ENCODE measurements at places on chromosomes 5 and 9.

DNA sequence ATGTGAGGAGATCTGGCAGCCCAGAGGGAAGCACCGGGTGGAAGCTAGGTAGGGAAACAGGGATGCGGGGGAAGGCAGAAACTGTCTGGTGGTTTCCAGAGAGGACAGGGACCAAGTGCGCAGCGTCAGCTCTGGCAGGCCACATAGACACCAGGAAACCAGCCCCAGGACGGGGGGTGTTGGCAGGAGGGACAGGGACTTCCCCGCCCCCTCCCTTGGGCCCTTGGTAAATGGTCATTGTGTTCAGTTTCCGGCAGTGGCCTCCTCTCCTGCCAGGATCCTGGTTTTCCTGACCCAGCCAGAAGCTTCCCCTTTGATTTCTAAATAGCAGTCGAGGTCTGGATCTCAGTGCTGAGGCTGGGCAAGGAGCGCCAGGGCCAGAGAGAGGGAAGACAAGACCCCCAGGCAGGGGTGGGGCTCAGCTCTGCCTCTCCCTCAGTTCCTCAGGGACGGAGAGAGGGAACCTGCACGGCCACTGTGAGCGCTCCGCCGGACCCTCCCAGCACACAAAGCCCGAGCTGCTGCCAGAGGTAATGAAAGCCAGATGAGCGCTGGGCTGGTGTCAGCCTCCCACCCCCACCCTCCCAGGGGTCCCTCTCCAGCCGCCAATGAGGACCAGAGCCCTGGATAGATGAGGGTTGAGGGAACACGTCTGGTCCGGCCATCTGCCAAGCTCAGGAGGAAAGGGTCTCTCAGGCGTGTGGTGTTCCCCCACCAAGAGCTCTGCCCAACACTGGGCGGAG is 1.8 kb downstream of the RALGDS start:
- no peak for DNase-seq

- DNase-seq = no peak
These were observed 29.1 kb upstream of the NEURL1B start for GRCh38 chr5:172611913-172612312.

- DNase-seq = no peak
These were observed 45.0 kb downstream of the TSPAN17 start for GRCh38 chr5:176692326-176692725.

GRCh38 chr9:137970686-137971476 is 93.3 kb downstream of the CACNA1B start:
- DNase-seq = no peak

GRCh38 chr9:14348123-14348372 is 34.1 kb upstream of the NFIB start:
- no peak for DNase-seq

- DNase-seq = no peak
These were observed 1093.9 kb upstream of the CDH6 start for GRCh38 chr5:30099634-30100033.

DNA sequence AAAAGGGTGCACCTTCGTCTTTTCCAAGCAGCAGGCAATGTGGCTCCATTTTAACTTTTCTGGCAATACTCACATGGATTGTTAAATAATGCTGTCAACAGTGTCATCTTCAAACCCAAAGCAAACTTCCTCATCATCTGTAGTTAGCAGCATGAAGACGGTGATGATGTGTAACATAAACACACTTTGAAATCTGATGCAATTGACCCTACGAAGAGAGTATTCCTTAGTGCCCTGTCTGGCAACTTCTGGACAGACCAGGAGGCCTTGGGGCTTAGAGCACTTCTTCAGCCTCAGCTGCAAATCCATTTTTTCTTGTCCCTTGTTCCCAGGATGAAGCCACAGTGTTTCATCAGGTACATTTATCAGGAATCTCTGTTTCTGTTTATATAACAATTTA is 149.1 kb downstream of the GHR start:
- no peak for DNase-seq

DNA sequence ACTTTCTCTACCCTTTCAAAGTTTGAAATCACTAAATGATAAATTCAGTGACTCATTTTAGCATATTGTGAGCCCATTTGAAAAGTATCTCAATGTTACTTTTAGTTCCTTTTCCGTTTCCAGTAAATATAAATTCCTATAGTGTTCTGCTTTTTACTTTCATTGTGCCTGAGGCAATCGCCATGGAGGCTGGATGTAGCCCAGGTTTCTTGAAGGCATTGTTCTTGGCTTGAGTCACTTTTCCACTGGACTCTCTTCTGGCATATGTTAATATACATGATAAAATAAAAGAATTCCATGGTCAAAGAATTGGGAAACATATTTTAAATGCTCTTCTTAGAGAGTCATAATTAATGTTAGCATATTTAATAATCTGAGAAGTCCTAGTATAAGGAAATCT is 327.0 kb downstream of the IZUMO3 start:
- no peak for DNase-seq

DNA sequence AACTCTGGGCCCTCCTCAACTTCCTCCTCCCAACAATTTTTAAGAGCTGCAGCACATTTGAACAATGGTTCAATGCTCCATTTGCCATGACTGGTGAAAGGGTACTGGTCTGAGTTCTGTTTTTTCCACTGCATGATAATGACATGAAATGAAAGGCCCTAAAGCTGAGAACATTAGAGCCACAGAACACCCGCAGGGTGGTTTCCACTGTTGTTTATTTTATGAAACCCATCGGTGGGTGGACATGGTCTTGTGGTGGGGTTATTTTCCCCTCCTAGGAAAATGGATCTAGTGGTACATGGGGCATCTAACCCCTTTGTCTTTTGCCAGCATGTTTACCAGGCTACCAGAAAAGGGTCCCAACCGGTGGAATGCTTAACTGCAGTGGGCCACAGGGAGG is 71.8 kb downstream of the SMARCA2 start:
- no peak for DNase-seq

All from stimulated activated CD4-positive, alpha-beta T cell treated with anti-CD3 and anti-CD28 coated beads, TNF-alpha, amount 100 ng/mL, for 1 hour (primary cell).